ENCODE measurements at places on chromosomes 2 and 18. TPM values are rescaled to one million over a fixed set of nuclear protein-coding genes. Genes with fewer than 3 reads are reported as not detected.

FBXO36 gene
- total RNA-seq: 9.0 TPM

MYCN gene
- total RNA-seq: 145 TPM

CD8B2 gene
- not detected for total RNA-seq

PDCD1 gene
- total RNA-seq: 0.38 TPM

DNA sequence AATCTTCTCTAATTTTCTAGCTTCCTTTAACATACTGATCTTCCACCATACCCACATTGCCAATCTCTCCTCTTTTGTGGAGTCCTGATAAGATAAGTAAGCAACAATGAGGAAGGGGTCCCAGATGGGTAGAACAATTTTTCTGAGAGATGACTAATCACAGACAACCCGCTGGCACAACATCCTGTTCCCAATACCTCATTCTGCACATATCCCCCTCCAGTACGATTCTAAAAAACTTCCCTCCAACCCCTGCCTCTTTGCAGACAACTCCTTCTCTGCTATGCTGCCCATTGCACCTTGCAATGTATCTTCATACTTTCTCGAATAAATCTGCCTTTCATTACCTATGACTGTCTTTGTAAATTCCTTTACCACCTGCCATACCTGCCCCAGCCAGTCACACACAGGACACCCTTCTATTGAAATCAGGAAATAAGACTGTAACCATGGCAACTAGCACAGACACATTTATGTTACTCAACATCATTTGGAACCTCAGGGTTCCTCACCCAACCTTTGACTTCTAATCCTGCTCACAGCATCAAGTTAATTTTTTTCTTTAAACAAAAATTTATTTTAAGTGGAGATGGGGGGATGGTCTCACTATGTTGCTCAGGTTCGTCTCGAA, 7.4 kb upstream of the EXOC6B start:
- no peaks in the 10 kb centered on the region for H3K36me3 ChIP-seq
- no peak overlapping the region for H3K27ac ChIP-seq
- no peaks in the 10 kb centered on the region for H3K4me1 ChIP-seq
- no peak overlapping the region for H3K4me3 ChIP-seq
- H3K27me3 ChIP-seq: no peaks in the 10 kb centered on the region

DNA sequence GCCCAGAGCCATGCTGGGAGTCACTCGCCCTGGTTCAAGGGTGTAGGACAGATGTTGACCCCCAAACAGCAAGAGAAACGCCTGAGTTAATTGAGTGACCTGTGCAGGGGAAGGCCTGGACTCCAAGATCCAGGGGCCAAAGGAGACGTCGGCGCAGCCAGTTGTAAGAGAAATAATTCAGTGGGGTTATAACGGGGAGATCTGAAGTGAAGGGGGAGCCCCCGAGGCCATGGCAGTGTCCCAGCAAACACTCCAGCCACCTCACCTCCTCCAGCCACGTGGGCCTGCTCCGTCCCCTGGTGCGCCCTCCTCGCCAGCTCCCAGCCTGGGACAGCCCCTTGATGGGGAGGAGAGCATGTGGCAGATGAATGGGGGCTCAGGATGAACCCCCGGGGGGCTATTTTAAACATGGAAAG, 130.7 kb upstream of the GPC1 start:
- H3K27ac ChIP-seq: no peak overlapping the region
- H3K4me1 ChIP-seq: no peaks in the 10 kb centered on the region
- no peak overlapping the region for H3K4me3 ChIP-seq
- DNase-seq: no peak
- no peaks in the 10 kb centered on the region for H3K27me3 ChIP-seq

DNA sequence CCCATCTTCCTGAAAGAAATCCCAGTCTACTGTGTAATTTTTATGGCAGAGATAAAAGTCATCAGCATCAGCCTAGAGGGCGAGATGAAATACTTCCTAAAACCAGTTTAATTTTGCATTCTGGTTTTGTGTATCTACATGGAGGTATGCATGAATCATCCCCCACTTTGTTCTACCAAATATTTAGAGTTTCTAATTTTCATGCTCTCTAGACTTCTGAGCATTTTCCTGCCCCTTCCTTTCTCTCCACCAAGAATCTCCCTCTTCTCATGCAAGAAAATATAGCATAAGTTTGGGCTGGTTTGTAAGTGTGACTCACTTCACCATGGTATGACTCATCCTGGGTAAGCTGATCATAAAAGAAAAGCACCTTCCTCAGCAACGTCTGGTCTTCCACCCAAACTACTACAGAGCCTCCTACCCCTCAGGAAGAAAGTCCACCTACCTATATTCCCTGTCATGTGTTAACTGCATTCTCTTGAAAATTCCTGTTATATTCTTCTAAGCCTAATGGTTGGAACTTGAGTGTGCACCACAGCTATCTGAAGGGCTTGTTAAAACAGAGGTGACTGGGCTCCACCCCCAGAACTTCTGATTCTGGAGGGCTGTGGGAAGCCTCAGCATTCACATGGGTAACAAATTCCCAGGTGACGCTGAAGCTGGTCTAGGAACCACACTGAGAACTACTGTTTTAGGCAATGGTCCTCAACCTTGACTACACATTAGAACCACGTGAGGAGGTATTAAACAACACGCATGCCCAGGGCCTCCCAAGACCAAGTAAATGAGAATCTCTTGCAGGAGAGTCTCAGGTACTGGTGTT, 37.4 kb upstream of the RAPGEF4 start:
- H3K27ac ChIP-seq: no peak overlapping the region
- no peaks in the 10 kb centered on the region for H3K4me1 ChIP-seq
- DNase-seq: no peak
- no peaks in the 10 kb centered on the region for H3K27me3 ChIP-seq
- no peak overlapping the region for H3K4me3 ChIP-seq

GRCh38 chr2:96747061-96747617, 7.3 kb upstream of the LMAN2L start:
- H3K27me3 ChIP-seq: no peaks in the 10 kb centered on the region
- H3K36me3 ChIP-seq: no peaks in the 10 kb centered on the region
- H3K4me3 ChIP-seq: no peak overlapping the region
- no peak for DNase-seq

DNA sequence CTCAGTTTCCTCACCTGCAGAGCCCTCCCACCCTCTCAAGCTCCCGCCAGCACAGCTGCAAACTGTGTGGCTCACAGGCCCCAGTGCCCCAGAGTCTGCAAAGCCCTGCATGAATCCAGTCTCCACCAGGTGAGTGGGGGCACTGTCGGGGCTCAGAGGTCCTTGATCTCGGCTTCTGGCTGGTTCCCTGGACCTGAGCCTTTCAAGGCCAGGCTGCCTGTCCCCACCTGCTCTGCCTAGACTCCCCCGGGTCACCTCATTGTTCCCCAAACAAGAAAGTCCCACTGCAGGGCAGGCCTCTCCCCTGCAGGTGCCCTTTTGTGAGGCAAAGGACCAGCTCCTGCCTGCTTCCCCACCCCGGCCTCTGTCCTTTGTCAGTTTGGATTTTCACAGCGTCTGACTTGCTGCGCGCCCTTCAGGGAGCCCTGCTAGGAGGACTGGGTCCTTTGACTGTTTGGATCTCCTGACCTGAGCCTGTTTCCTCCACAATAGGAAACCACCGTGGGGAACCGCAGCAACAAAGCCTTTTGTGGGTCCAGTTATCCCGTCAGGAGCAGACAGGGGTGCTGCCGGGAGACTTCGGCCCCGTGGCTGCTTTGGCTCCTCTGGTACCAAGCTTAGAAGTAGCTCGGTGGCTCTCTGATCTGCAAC, 200.5 kb upstream of the HDAC4 start:
- DNase-seq: no peak
- H3K36me3 ChIP-seq: no peaks in the 10 kb centered on the region
- H3K4me1 ChIP-seq: no peaks in the 10 kb centered on the region
- H3K4me3 ChIP-seq: no peak overlapping the region

DNA sequence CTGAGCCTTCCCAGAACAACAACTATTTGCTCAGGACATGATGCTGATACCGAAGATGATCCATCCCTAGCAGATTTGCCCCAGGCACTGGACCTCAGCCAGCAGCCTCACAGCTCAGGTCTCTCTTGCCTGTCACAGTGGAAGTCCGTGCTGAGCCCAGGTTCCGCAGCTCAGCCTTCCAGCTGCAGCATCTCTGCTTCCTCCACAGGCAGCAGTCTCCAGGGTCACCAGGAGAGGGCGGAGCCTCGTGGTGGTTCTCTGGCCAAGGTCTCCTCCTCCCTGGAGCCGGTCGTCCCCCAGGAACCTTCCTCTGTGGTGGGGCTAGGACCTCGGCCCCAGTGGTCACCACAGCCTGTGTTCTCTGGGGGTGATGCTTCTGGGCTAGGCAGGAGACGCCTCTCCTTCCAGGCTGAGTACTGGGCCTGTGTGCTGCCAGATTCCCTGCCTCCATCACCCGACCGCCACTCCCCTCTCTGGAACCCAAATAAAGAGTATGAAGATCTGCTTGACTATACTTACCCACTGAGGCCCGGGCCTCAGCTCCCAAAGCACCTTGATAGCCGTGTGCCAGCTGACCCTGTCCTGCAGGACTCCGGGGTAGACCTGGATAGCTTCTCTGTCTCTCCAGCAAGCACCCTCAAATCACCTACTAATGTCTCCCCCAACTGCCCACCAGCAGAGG, 15.4 kb downstream of the CEP68 start:
- H3K27ac ChIP-seq: no peak overlapping the region
- no peaks in the 10 kb centered on the region for H3K27me3 ChIP-seq
- peaks cover 13% of the 10 kb centered on the region for H3K4me1 ChIP-seq
- no peak overlapping the region for H3K4me3 ChIP-seq
- DNase-seq: peak; percentile 49

- H3K36me3 ChIP-seq: no peaks in the 10 kb centered on the region
- DNase-seq: peak; percentile 57
- H3K27me3 ChIP-seq: peaks cover 55% of the 10 kb centered on the region
- H3K4me3 ChIP-seq: peak overlapping the region; percentile 84
- H3K27ac ChIP-seq: no peak overlapping the region
Observed at GRCh38 chr2:47569658-47570475, 166.9 kb downstream of the MSH2 start.

DNA sequence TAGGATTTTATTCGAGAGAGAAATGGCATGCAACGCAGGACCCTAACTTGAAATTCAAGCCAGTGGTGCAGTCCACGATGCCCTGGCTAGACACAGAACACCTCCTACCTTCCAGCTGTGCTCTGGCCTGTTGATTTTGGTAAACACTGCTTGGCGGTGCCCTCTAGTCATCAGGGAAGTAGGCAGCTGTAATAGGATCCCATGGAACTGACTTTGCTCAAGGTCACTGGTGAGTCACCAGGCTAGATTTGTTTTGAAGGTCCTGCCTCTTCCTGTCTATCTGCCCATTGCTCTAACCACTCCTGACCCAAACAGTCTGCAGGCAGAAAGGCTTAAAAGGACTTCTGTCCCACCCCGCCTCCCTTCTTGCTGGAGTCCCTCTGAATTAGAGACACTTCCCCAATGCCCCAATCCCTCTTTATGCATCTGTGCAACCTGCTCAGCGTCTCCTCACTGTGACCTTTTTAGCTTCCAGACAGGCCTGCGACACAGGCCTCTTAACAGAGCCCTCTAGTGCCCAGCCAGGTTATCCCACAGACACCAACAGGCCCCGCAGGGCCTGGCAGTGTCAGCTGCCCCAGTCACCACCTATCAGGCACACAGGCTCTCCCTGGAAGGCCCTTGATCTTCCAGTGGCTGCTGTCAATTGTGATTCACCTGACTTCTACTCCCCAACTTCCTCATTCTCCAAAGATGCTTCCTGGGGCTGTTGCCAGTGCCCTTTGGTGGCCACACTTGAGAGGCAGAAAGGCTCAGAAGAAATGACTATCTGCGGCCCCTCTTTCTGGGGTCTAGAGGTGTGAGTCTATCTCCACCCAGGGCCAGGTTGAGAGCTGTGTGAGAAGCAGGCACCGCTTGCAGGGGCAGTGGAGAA, 5.2 kb downstream of the TMEM127 start:
- H3K36me3 ChIP-seq: 0 out of 2 replicates have a peak, but pooled peaks cover 3% of the 10 kb centered on the region
- H3K4me1 ChIP-seq: peaks cover 10% of the 10 kb centered on the region
- no peaks in the 10 kb centered on the region for H3K27me3 ChIP-seq
- 0 out of 2 replicates have a peak overlapping the region, but pooled peaks have one; percentile 6 for H3K27ac ChIP-seq
- DNase-seq: peak; percentile 79
- no peak overlapping the region for H3K4me3 ChIP-seq

GRCh38 chr2:196238836-196239380, 67.5 kb upstream of the STK17B start:
- H3K4me1 ChIP-seq: peaks cover 6% of the 10 kb centered on the region
- no peaks in the 10 kb centered on the region for H3K36me3 ChIP-seq
- DNase-seq: no peak

GRCh38 chr18:22983175-22983574, 50.0 kb downstream of the RBBP8 start:
- H3K27ac ChIP-seq: no peak overlapping the region
- no peaks in the 10 kb centered on the region for H3K27me3 ChIP-seq
- no peaks in the 10 kb centered on the region for H3K4me1 ChIP-seq
- peak; percentile 48 for DNase-seq

- DNase-seq: peak; percentile 11
- H3K4me1 ChIP-seq: no peaks in the 10 kb centered on the region
- H3K27ac ChIP-seq: no peak overlapping the region
Observed at GRCh38 chr2:194765723-194766122, 891.3 kb upstream of the SLC39A10 start.

GRCh38 chr18:48709371-48710062, 170.7 kb downstream of the CTIF start:
- H3K27me3 ChIP-seq: no peaks in the 10 kb centered on the region
- no peaks in the 10 kb centered on the region for H3K36me3 ChIP-seq
- H3K4me1 ChIP-seq: peaks cover 3% of the 10 kb centered on the region
- no peak overlapping the region for H3K27ac ChIP-seq

GRCh38 chr2:95374029-95374428, 28.5 kb upstream of the FAHD2A start:
- no peaks in the 10 kb centered on the region for H3K27me3 ChIP-seq
- H3K4me3 ChIP-seq: no peak overlapping the region
- no peak for DNase-seq
- H3K27ac ChIP-seq: no peak overlapping the region

- no peaks in the 10 kb centered on the region for H3K36me3 ChIP-seq
- H3K4me1 ChIP-seq: peaks cover 41% of the 10 kb centered on the region
- no peaks in the 10 kb centered on the region for H3K27me3 ChIP-seq
- H3K27ac ChIP-seq: no peak overlapping the region
- H3K4me3 ChIP-seq: no peak overlapping the region
- no peak for DNase-seq
Observed at GRCh38 chr2:25332571-25332970, 9.2 kb downstream of the DNMT3A start.

GRCh38 chr2:108591163-108591562, 56.9 kb downstream of the LIMS1 start:
- H3K27ac ChIP-seq: no peak overlapping the region
- H3K27me3 ChIP-seq: no peaks in the 10 kb centered on the region
- H3K4me1 ChIP-seq: peaks cover 35% of the 10 kb centered on the region
- no peaks in the 10 kb centered on the region for H3K36me3 ChIP-seq

- H3K27me3 ChIP-seq: no peaks in the 10 kb centered on the region
- no peaks in the 10 kb centered on the region for H3K4me1 ChIP-seq
- no peaks in the 10 kb centered on the region for H3K36me3 ChIP-seq
- H3K27ac ChIP-seq: no peak overlapping the region
Observed at GRCh38 chr2:161332371-161332967, 24.2 kb downstream of the PSMD14 start.

GRCh38 chr2:29196792-29197788, 81.9 kb downstream of the CLIP4 start:
- H3K4me3 ChIP-seq: no peak overlapping the region
- no peaks in the 10 kb centered on the region for H3K36me3 ChIP-seq
- H3K4me1 ChIP-seq: peaks cover 3% of the 10 kb centered on the region
- no peak overlapping the region for H3K27ac ChIP-seq
